Mammary epithelial cell (primary cell): ENCODE measurements at places on chromosomes 2 and 18. TPM values are rescaled to one million over a fixed set of nuclear protein-coding genes. Genes with fewer than 3 reads are reported as not detected.
A peak's percentile ranks its signal among the peaks of the same experiment; 100 is the strongest.

UGT1A6 gene
- polyA plus RNA-seq: 1.9 TPM

MAPK4 gene
- polyA plus RNA-seq: 0.01 TPM

KIAA2012 gene
- not detected for polyA plus RNA-seq

GCC2 gene
- 4.6 TPM for polyA plus RNA-seq

GCG gene
- not detected for polyA plus RNA-seq

DNA sequence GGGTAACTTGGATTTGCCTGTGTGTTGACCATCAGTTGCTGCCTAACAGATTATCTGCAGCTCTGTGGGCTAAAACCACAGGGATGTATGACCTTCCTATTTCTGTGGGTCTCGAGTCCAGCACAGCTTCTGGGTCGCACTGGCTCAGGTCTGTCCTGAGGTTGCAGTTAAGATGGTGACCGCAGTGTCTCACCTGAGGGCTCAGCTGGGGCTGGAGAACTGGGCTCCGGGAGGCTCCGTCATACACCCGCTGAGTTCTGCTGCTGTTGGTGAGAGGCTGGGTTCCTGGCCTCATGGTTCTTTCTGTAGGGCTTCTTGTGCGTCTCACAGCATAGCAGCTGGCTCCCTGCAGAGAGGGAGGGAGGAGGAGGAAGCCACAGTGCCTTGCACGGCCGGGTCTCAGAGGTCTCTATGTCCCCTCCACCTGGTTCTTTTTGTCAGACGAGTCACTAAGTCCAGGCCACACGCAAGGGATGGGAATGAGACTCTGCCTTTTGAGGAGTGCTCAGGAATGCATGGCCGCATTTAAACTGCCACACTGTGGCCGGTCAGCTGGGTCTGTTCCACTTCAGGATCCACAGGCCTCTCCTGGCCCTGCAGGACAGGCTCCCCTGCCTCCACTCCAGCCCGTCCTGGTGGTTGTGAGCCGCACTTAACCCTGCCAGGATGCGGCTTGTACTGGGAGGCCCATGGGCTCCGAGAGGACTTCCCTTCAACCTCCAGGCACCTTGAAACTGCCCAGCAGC, 67.2 kb downstream of the ADI1 start:
- no peak for DNase-seq

DNA sequence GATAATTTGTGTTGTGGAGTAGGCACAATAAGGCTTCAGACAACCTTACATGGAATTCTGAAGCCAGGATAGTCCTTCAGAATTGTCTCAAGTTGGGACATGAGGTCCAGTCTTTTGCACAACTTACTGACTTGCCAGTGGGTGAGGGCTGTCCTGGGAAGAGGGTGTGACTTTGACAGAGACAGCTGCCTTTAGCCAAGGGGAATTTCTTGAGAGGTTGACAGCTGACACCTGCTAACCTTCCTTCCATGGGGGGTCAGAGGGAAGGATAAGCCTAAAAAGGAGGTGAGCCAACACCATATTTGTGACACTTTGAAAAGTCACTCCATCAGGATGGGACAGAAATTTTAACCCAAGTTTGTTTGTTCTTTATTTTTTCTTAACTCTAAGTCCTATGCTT, 907.8 kb upstream of the CRIM1 start:
- DNase-seq: no peak

DNA sequence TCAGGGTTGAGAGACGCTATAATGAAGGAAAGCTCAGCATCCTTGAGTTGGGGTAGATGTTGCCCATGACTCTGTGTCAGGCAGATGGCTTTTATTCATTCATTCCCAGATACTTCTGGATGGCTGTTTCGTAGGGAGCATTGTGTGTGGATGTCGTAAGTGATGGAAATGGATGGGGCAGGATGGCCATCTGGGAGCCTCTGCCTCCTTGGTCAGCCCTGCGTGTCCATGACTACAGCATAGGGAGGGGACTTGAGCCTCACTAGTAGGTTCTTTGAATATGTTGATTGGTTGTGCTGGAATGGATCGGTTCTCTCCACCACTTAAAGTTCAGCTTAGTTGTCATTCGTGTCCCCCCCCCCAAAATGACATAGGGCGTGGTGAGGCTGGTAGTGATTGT, 44.9 kb downstream of the TGOLN2 start:
- DNase-seq: no peak

- DNase-seq: peak; percentile 73
These were observed at the start of gene CCDC85A for GRCh38 chr2:56183643-56184499. Gene CCDC85A, plus strand, starts transcription at chr2:56183990. Its CDS starts 635 bp downstream, at chr2:56184625.

- DNase-seq: no peak
These were observed 115.6 kb downstream of the CTAGE1 start for GRCh38 chr18:22302144-22302543.

- DNase-seq: peak; percentile 68
These were observed 23.2 kb downstream of the SPEG start for GRCh38 chr2:219457784-219458369.

GRCh38 chr2:37560241-37560848, 111.1 kb downstream of the CDC42EP3 start:
- no peak for DNase-seq

DNA sequence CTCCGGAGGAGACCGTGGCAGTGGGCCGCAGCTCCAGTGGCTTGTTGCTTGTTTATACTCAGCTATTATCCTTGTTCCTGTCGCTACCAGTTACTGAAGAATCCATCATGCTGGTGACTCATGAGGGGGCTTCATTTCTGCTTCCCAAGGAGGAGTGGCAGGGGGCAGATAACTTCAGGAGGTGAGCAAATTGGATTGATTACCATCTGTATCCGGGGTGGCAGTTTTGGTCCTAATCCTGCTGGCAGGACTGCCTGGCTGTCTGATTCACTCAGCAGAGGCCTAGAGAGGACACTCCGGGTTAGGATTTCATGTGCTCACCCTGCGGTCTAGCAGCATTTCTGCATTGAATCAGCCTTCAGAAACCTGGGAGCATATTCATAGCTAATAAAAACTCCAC, 230.0 kb downstream of the ACTR3 start:
- DNase-seq: no peak

- no peak for DNase-seq
These were observed 786 bp upstream of the TMEM200C start for GRCh38 chr18:5895876-5896740.

DNA sequence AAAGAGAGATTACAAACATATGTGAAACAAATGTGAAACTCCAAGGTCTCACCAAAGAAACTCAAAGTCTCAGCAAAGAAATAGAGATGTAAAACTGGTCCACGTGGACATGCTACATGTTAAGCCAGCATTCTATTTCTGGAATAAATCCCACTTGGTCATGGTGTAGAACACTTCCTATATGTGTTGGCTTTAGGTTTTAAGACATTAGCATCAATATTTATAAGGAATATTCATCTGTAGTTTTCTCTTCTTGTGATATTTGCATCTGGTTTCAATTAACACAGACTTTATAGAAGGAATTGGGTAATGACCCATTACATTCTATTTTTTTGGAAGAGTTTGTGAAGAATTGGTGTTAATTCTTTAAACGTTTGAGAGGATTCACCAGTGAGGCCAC, 133.1 kb downstream of the COPS8 start:
- no peak for DNase-seq

GRCh38 chr2:8352296-8352695, 329.6 kb upstream of the ID2 start:
- no peak for DNase-seq

DNA sequence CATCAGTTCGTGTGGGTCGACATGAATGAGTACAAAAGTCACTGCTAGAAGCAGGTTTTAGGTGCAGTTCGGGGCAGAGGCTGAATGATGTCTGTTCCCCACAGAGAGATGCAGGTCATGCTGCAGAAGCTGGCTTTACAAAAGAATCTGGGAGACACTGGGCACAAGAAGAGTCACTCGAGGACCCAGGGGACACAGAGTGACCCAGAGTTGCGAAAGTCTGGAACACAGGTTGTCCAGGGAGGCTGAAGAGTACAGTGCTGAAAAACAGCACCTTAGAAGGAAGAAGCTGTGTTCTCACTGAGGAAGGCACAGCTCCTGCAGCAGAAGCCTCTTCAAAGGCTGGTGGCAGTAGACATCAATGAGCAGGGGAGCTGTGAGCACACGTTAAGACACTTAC, 14.8 kb downstream of the CACNB4 start:
- no peak for DNase-seq

DNA sequence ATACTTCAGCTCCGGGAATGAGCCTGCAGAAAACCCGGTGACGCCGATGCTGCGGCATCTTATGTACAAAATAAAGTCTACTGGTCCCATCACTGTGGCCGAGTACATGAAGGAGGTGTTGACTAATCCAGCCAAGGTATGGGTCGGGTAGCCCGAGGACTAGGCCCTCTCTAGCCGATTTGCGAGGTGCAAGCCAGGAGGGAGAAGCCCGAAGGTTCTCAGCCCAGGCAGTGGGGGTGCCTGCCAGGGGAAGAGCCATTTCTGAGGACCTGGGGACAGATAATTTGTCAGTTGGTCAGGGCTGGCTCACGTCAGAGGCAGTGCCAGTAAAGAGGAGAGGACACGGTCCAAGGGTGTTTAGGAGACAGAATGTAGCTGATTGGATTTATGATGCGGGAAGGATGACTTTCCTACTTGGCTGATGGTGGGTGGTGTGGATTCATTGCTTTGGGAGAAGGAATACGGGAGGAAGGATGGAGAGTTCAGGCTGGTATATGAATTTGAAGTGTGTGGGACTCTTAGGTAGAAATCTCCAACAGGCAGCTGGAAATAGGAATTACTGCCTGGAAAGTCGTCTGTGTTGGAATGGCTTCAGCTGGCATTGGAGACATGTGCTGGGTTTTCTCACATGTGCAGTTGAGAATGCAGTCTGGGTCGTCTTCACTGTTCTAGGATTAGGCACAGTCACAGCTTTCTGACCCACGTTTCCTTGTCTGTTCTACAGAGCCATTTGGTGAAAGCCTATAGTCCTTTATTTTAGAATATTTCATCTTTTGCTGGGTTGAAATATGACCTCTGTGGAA, 874 bp downstream of the NDUFAF7 start:
- DNase-seq: peak; percentile 38
